ENCODE measurements at places on chromosomes 1 and 21. TPM values are rescaled to one million over a fixed set of nuclear protein-coding genes. Genes with fewer than 3 reads are reported as not detected.
A peak's percentile ranks its signal among the peaks of the same experiment; 100 is the strongest.

Gene PLPP3
- total RNA-seq: 8.2 TPM

Gene RNF186
- not detected for total RNA-seq

Gene TSPEAR
- total RNA-seq: not detected

Gene FCER1A
- total RNA-seq: not detected

Gene HSF2BP
- 4.2 TPM for total RNA-seq

Gene TOMM40L
- total RNA-seq: 9.2 TPM

Gene PTPN7
- total RNA-seq: 0.33 TPM

Gene SLC25A34
- total RNA-seq: 0.64 TPM

Gene IFI44
- total RNA-seq: 2.0 TPM

Gene ENAH
- total RNA-seq: 133 TPM

DNA sequence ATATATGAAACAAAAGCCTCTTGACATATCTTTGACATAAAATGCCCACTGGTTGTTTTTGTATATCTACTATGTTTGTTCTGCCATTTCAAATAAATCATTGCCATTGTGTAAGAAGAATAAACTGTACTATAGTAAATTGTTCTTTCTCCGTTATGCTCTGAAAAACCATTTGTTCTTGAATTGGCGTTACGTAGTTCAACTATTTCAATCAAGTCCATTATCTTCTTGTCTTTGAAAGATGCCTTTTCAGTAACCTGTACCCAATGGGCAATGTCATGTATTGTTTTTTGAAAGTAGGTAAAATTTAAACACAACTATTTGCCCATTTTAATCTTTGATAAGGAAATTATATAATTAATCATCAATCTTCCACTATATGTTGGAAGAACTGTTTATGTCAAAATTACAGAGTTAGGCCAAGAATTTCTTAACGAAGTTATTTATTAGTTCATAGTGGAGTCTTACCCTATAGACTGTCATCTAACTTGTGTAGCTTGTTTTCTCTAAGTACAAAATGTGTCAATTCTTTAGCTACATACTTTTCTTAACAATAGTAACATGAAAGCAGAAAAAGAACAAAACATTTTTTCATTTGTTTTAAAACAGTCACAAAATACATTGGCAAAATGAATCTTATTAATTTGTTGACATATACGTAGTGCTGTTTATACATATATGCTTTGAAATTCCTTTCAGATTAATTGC is 294.8 kb downstream of the PTPRC start:
- no peaks in the 10 kb centered on the region for H3K36me3 ChIP-seq
- DNase-seq: no peak
- no peaks in the 10 kb centered on the region for H3K27me3 ChIP-seq
- H3K27ac ChIP-seq: peak overlapping the region; percentile 99
- H3K4me3 ChIP-seq: peak overlapping the region; percentile 70

DNA sequence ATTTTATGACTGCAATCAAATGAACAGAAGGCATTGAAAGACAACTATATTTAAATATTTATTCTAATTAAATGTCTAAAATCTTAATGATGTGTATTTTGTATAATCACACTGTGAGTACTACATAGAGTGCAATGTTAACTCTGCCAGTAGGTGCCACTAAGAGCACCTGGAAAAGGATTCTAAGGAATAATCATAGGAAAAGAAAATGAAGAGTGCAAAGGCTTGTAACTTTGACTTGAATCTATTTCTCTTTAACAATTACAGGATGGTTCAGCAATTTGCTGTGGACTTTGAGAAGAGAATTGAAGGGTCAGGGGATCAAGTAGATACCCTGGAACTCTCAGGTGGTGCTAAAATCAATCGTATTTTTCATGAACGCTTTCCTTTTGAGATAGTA is 200.4 kb downstream of the DNM3 start:
- peak; percentile 18 for DNase-seq
- H3K4me3 ChIP-seq: no peak overlapping the region
- H3K4me1 ChIP-seq: no peaks in the 10 kb centered on the region

DNA sequence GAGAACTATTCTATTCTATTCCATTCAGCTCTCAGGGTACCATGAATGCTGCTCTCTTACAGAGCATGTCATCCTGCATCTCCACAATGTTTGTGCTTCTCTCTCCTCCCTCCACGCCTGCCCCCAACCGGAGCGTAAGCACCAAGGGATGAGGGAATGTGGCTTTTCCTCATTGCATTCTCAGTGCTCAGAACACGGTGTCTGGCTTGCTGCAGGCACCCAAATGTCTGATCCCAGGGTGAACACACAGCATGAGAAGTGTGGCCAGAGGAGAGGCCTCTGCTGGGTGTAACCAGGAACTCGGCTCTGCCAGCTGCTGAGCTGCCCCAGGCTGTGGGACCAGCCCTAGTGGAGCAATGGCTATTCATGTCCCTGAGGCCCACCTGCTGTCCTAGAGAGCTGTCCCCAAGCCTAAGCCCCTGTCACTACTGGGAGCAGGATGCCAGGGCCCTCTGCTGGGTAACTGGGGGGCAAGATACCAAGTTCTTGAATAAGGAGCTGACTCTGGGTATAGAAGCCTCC is 38.3 kb downstream of the OLFML2B start:
- H3K27ac ChIP-seq: no peak overlapping the region
- no peaks in the 10 kb centered on the region for H3K36me3 ChIP-seq
- peaks cover 6% of the 10 kb centered on the region for H3K27me3 ChIP-seq
- H3K4me3 ChIP-seq: no peak overlapping the region

- H3K27ac ChIP-seq: no peak overlapping the region
- no peaks in the 10 kb centered on the region for H3K27me3 ChIP-seq
- H3K36me3 ChIP-seq: no peaks in the 10 kb centered on the region
- no peaks in the 10 kb centered on the region for H3K4me1 ChIP-seq
- H3K4me3 ChIP-seq: no peak overlapping the region
Measured at GRCh38 chr1:54835131-54835898, 34.2 kb upstream of the TTC22 start.

DNA sequence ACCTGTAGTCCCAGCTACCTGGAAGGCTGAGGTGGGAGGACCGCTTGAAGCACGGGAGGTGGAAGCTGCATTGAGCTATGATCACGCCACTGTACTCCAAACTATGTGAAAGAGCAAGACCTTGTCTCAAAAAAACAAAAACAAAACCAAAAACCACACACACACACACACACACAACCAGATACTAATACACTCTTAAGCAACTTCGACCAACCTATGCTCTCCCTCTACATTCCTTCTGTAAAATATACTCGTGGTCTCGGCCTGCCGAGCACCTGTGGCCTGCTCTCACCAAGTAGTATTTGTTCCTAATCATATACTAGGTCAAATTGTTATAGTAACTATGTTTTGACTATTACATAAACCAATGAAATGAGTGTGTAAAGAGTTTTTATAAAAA is 13.5 kb upstream of the SYT2 start:
- no peaks in the 10 kb centered on the region for H3K27me3 ChIP-seq
- H3K27ac ChIP-seq: no peak overlapping the region
- H3K36me3 ChIP-seq: peaks cover 21% of the 10 kb centered on the region
- no peaks in the 10 kb centered on the region for H3K4me1 ChIP-seq

GRCh38 chr1:9183898-9184297 is 50.7 kb upstream of the H6PD start:
- H3K36me3 ChIP-seq: no peaks in the 10 kb centered on the region
- H3K4me1 ChIP-seq: peaks cover 26% of the 10 kb centered on the region
- no peaks in the 10 kb centered on the region for H3K27me3 ChIP-seq
- no peak overlapping the region for H3K27ac ChIP-seq
- H3K4me3 ChIP-seq: no peak overlapping the region

GRCh38 chr1:175841738-175842187 is 98.4 kb upstream of the TNR start:
- no peak overlapping the region for H3K27ac ChIP-seq
- no peaks in the 10 kb centered on the region for H3K4me1 ChIP-seq
- peaks cover 6% of the 10 kb centered on the region for H3K27me3 ChIP-seq

DNA sequence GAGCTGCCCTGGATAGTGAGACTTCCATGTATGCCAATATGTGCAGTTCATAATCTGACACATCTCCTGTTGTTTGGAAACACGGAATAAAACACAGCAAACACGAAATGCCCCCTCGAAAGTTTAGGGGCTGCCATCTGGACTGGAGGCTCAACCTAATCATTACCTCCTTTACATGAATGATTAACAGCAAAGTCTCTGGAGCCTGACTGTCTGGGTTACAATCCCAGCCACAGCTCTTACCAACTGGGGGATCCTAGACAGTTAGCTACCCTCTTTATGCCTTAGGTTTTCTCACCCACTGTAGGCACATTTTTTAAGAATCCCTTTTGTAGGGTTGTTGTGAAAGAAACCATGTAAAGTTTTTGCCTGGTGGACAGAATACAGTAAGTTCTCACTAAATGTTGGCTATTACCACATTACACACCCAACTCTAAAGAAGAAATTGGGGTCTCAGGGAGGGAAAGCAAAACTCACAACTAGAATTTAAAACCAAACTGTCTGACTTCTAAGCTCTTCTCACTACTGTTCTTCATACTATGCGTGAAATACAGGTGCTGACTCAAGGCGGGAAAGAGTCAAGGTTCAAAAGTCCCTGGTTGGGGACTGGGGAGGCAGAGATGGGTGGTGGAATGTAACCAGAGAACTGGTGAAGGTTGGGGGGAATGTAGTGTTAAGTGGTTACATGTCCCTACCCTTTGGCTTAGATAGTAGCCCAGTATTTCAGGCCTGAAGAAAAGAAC is 24.2 kb downstream of the CYP4A22 start:
- H3K27me3 ChIP-seq: no peaks in the 10 kb centered on the region
- DNase-seq: no peak
- H3K4me3 ChIP-seq: no peak overlapping the region
- H3K4me1 ChIP-seq: no peaks in the 10 kb centered on the region

DNA sequence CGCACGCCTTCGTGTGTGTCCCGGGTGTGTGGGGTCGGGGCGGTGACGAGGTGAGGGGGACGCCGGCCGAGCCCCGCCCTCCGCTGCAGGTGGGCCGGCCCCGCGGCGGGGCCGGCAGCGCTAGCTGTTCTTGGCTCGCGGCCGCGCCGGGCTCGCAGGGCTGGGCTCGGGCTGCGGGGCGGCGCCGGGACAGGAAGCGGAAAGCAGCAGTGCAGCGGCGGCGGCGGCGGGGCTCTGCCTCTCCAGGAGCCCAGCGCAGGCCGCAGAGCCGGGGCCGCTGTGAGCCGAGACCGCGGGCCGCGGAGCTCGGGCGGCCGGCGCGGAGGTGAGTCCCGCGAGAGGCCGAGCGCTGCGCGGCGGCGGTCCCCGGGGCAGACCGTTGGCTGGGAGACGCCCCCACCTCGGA is at the start of gene VANGL1:
Gene VANGL1 (plus strand): TSS at position 209 of the 406 bp plus-strand sequence. CDS start 9,444 bp downstream, outside the sequence.
- peaks cover 7% of the 10 kb centered on the region for H3K4me1 ChIP-seq
- no peaks in the 10 kb centered on the region for H3K27me3 ChIP-seq
- peak within 1 kb of the TSS; percentile 69 for H3K27ac ChIP-seq
- no peaks in the 10 kb centered on the region for H3K36me3 ChIP-seq
- peak within 1 kb of the TSS; percentile 79 for H3K4me3 ChIP-seq
- no peak for DNase-seq

GRCh38 chr1:200365897-200366426 is 43.9 kb downstream of the ZNF281 start:
- DNase-seq: no peak
- no peak overlapping the region for H3K4me3 ChIP-seq
- H3K27ac ChIP-seq: peak overlapping the region; percentile 5

- H3K4me1 ChIP-seq: no peaks in the 10 kb centered on the region
- no peak overlapping the region for H3K4me3 ChIP-seq
- no peaks in the 10 kb centered on the region for H3K27me3 ChIP-seq
- H3K27ac ChIP-seq: no peak overlapping the region
- H3K36me3 ChIP-seq: no peaks in the 10 kb centered on the region
- DNase-seq: no peak
Measured at GRCh38 chr1:184641894-184642293, 112.8 kb downstream of the EDEM3 start.

- H3K36me3 ChIP-seq: no peaks in the 10 kb centered on the region
- no peaks in the 10 kb centered on the region for H3K4me1 ChIP-seq
- H3K27ac ChIP-seq: no peak overlapping the region
- DNase-seq: no peak
- no peaks in the 10 kb centered on the region for H3K27me3 ChIP-seq
Measured at GRCh38 chr1:216553040-216553439, 129.8 kb upstream of the USH2A start.

- no peaks in the 10 kb centered on the region for H3K36me3 ChIP-seq
- no peaks in the 10 kb centered on the region for H3K27me3 ChIP-seq
- H3K27ac ChIP-seq: no peak overlapping the region
Measured at GRCh38 chr1:206693029-206693428, 8.3 kb downstream of the MAPKAPK2 start.

GRCh38 chr1:198444792-198445191 is 95.7 kb downstream of the ATP6V1G3 start:
- H3K27me3 ChIP-seq: no peaks in the 10 kb centered on the region
- no peak overlapping the region for H3K4me3 ChIP-seq
- H3K27ac ChIP-seq: no peak overlapping the region
- H3K36me3 ChIP-seq: no peaks in the 10 kb centered on the region
- no peak for DNase-seq

DNA sequence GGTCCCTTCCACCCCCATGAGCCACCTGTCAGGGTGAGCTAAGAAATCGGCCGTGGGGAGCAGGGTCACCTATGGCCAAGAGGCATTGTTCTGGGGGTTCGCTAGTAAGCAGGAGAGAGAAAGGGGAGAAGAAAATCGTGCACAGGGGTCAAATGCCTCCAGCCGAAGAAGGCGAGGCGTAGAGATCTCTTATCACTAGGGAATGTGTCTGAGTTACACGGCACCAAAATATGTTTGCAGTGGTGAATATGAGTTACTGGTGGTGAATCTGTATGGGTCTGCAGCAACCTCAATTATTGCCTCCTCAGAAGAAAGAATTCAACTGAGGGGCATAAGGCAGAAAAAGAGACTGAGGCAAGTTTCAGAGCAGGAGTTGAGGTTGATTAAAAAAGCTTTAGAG is 54.2 kb upstream of the RABGAP1L start:
- DNase-seq: no peak
- H3K4me3 ChIP-seq: no peak overlapping the region
- no peaks in the 10 kb centered on the region for H3K36me3 ChIP-seq
- no peaks in the 10 kb centered on the region for H3K27me3 ChIP-seq
- H3K27ac ChIP-seq: no peak overlapping the region
- no peaks in the 10 kb centered on the region for H3K4me1 ChIP-seq

- H3K27me3 ChIP-seq: no peaks in the 10 kb centered on the region
- no peak for DNase-seq
- no peak overlapping the region for H3K4me3 ChIP-seq
- H3K27ac ChIP-seq: peak overlapping the region; percentile 85
- H3K4me1 ChIP-seq: peaks cover 52% of the 10 kb centered on the region
Measured at GRCh38 chr1:23964790-23965740, 5.4 kb downstream of the PNRC2 start.

- peak overlapping the region; percentile 75 for H3K4me3 ChIP-seq
- H3K4me1 ChIP-seq: peaks cover 4% of the 10 kb centered on the region
- peaks cover 3% of the 10 kb centered on the region for H3K27me3 ChIP-seq
- peak overlapping the region; percentile 61 for H3K27ac ChIP-seq
- no peak for DNase-seq
Measured at GRCh38 chr1:203306089-203306964, 1.0 kb downstream of the BTG2 start.

- no peaks in the 10 kb centered on the region for H3K27me3 ChIP-seq
- no peaks in the 10 kb centered on the region for H3K36me3 ChIP-seq
- no peak overlapping the region for H3K4me3 ChIP-seq
- peaks cover 20% of the 10 kb centered on the region for H3K4me1 ChIP-seq
- no peak overlapping the region for H3K27ac ChIP-seq
Measured at GRCh38 chr1:193185211-193185610, 1.2 kb downstream of the B3GALT2 start.
